ENCODE measurements at places on chromosomes 12 and 14.

GRCh38 chr14:75013290-75013689 is 10.6 kb downstream of the EIF2B2 start:
- DNase-seq: no peak

DNA sequence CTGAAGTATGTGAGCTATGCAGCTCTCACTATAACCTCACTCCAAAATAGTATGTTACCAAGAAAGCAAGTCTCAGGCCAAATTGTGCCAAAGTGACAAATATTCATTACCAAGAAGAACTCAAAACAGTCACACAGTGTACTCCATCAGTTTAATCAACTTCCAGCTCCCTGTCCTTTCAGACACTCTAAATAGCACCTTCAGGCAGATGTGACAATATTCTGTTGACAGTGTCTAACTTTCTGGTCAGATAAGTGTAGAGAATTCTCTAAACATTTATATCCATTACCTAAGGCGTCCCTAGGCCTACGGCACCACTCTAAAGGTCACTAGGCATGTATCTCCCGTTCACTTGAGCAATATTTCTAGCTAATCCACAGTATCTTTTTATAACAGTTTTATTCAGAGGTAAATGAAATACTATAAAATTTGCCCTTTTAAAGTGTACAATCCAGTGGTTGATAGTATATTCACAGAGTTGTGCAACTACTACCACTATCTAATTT is 21.7 kb downstream of the CPNE8 start:
- DNase-seq: no peak

DNA sequence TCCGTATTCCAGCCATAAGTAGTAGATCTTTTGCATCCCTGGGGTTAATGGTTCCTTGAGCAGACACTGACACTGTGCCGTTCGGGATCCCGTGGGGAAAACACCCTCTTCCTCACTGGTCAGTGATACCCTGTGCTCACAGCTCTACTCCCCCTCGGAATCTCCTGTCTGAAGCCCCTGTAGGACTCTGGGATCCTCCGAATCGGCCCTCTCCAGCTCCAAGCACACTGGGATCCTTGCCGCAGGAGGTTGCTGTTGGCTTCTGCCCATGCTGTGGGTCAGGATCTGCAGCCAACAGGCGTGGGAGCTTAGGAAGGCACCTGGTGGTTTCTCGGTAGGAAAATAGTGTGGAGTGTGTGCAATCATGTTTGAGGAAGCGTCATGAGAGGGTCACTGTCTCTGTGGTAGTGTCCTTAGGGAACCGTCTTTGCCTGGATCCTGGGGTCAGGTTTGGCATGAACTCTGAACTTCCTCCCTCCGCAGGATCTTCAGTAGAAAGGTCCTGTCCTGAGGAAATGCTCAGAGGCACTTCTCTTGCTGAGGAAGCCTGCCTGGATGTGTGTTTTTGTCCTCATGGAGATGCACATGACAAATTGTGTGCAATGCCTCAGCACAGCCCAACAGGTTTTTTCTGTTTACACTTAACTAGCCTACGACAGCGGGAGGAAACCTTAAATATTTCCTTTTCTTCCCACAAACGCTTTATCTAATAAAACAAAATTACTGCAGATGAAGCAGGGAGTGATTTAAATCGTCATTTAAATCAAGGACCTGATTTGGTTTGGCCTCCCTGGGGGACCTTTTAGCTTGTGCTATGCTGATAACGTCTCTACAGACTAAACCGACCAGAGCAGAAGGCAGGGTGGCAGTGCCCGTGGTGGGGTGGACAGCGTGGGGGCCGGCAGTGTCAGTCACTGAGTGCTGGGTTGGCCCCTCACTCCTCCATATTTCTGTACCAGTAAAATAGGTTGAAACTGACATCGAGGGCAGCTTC is 18.7 kb downstream of the FBXL14 start:
- DNase-seq: no peak

- no peak for DNase-seq
These were observed 43.8 kb upstream of the ZDHHC17 start for GRCh38 chr12:76720068-76720467.
